Amniotic epithelial cell (primary cell): ENCODE measurements at places on chromosomes 1 and 21.

- no peak for DNase-seq
Observed at GRCh38 chr1:169495046-169495775, 9.5 kb upstream of the SLC19A2 start.

GRCh38 chr1:17857996-17858395 is 102.9 kb downstream of the ACTL8 start:
- peak; percentile 66 for DNase-seq

GRCh38 chr1:204456826-204457442 is 37.7 kb downstream of the PIK3C2B start:
- no peak for DNase-seq

- DNase-seq, result peak; percentile 39
Observed at GRCh38 chr1:75725266-75725665, 757 bp downstream of the ACADM start.

DNA sequence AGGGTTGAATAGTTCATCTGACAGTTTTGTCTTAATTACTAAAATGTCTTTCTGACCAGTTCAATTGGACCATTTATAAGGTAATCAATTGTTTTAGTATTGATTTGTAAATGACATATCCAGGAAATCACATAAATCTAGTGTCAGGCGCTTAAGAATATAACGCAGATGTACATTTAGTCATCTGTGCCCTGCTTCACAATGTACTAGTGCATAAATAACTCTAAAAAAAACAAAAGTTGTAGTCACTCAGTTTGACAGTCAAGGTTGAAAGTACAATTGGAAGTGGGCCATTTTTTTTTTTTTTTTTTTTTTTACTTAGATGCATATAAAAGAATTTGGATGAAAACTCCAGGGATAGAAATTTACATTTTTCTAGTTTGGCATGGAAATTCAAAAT is 490.4 kb downstream of the PTPRC start:
- DNase-seq, result peak; percentile 52

GRCh38 chr1:102919659-102920058 is 188.7 kb downstream of the COL11A1 start:
- peak; percentile 59 for DNase-seq

DNA sequence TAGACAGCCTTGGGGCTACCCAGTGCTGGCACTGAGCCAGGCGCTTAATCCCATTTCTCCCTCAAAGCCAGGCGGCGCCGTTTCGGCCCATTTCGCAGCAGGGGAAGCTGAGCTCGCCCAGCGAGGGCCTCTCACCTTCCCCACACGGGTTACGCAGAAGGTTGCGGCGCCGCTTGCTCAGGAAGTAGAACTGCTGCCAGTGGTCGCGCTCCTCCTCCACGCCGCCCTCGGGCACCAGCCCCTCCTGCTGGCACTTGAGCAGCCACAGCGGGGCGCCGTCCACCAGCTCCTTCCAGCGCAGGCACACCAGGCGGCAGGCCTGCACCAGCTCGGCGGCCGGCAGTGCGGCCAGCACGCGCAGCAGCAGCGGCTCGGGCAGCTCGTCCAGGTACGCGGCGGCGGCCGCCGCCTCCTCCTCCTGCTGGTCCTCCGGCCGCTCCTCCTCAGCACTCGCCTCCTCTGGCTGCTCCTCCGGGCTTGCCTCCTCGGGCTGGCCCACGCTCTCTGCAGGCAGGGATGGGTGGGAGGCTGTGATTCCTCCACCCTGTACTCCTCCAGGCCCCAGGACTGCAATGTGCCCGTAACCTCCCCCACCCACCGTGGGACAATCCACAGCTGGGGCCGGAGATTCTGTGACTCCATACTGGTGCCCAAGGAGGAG is 3.8 kb downstream of the FBXO2 start:
- DNase-seq, result peak; percentile 55

GRCh38 chr1:159142391-159142663 is 29.1 kb upstream of the CADM3 start:
- no peak for DNase-seq

DNA sequence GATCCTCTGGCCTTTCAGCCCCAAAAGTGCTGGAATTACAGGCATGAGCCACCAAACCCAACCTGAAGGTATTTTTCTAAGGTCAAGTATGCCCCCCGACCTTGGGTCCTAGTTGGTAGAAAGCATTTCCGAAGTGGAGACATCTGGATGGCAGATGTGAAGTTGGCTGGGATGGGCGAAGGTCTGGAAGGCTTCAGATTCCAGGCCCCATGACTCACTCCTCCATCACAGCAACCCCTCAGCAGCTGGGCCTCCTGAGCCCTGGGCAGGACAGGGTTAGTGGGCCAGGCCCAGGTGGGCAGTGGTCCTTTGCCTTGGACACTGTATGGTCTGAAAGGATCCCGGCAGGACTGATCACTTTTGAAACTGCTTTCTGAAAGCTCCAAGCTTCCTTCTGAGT is 23.3 kb downstream of the NAV1 start:
- DNase-seq, result peak; percentile 91

- no peak for DNase-seq
Observed at GRCh38 chr1:198162091-198162767, 5.4 kb downstream of the NEK7 start.

DNA sequence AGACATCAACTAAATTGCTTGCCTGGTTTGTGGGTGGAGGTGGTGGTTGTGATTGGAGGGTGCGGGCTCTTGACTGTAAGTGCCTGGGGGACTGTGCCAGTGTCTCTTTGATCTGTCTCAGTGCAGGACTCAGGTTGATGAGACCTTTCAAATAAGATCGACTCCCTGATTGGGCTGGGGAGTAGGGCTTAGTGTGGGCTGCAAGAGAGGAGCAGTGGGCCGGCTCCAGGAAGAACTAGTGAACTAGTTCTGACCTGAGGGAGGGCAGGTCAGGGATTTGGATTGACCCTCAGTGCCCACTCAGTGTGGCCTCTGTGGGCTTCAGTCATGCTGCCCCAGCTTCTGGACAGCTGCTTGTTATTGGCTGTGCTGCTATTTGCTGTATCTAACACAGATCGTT is 130.6 kb upstream of the CACNA1E start:
- no peak for DNase-seq

DNA sequence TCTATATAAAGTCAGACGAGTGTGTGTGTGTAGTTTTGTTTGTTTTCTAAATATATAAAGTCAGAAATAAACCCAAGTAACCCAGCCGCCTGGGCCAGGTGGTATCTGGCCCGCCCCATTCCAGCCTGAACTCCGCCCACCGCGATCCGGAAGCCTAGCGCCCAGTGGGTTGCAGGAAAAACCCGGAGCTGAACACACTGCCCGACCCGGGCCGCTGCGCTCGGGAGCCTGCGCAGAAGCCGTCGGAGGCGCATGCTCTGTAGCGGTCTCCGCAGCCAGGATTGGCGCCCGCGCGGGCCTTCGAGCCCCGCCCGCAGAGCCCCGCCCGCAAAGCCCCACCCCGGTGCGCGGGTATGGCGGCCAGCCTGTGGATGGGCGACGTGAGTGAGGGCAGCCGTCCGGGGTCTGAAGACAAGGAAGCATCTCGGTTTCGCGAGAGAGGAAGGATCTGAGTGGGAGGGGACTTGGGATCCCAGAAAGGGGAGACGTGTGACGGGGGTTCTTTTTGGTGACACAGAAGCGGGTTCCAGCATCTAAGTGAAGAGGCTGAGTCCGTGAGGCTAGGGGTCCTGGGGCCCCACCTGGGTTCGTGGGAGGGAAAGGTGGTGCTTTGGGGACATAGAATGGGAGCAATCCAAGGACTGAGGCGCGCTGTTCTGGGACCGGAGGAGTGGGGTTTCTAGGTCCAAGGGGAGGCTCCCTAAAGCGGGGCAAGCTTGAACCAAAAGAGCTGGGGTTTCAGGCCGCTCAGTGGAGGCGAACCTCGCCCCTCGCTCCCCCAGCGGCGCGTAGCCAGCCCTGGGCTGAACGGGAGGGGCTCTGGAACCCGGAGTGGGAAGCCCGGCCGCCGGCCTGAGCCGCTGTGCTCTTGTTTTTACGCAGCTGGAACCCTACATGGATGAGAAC is at the start of gene TRNAU1AP:
Gene TRNAU1AP, plus strand, starts transcription at position 328 of the 906 bp plus-strand sequence. Its CDS starts 26 bp downstream, at position 354.
- DNase-seq, result peak; percentile 93

DNA sequence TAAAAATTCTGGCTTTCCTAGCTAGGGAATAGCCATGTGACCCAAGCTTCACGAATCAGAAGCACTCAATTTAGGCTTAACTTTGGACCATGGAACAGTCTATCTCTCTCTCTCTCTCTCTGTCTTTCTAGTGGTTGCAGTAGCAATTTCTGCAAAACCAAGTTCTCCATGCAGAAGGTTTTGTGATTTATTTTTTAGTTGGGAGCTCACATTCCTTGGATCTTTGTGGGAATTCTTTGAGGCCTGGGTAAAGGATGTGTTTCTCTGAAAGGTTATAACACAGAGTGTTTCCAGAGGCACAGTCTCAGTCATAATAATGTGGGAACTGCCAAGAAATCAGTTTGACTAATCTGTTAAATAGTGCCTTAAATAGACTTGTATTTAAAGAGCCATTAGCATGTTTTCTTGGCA is 112.3 kb upstream of the COL11A1 start:
- DNase-seq, result peak; percentile 97

DNA sequence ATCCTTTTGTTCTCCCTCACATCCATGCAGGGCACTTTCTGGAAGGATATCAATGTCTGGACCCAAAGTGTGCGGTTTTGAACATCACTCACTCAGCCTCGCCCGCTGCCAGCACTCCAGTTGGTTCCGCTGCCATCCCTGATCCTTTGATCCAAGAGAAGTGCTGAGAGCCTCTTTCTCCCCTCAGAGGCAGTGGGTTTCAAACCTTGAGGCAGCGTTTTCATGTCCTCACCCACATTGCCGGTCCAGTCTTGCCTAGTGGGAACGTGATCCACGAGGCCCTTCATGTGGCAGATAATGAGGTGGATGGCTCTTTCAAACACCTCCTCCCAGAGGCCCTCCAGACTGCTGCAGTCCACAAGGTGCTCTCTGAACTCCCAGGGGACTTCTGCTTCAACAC is 122.2 kb downstream of the ACTL8 start:
- no peak for DNase-seq

- DNase-seq, result peak; percentile 88
Observed at GRCh38 chr1:97384294-97384968, 536.4 kb downstream of the DPYD start.

- DNase-seq, result no peak
Observed at GRCh38 chr1:206709322-206709721, 24.6 kb downstream of the MAPKAPK2 start.

DNA sequence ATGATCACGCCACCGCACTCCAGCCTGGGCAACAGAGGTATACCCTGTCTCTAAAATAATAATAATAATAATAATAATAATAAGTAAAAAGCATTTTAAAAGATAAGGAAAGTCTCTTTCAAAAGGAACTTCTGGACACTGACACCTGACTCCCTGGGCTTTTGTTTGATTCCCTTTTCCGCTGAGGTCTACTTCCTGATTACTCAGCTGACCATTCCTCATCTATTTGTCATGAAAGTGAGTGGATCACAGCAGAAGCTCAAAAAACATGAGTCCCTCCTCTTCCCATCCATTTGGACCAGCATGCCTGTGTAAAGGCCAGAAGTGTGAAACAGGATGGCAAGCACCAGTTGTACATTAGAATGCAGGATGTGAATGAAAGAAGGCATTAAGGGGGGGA is 61.1 kb upstream of the FBXO28 start:
- DNase-seq, result peak; percentile 29

GRCh38 chr1:17617787-17618557 is 78.5 kb downstream of the ARHGEF10L start:
- DNase-seq, result peak; percentile 25
